Suppressor macrophage treated with lipopolysaccharide for 1 hour (primary cell): ENCODE measurements at places on chromosomes 5 and 9.

DNA sequence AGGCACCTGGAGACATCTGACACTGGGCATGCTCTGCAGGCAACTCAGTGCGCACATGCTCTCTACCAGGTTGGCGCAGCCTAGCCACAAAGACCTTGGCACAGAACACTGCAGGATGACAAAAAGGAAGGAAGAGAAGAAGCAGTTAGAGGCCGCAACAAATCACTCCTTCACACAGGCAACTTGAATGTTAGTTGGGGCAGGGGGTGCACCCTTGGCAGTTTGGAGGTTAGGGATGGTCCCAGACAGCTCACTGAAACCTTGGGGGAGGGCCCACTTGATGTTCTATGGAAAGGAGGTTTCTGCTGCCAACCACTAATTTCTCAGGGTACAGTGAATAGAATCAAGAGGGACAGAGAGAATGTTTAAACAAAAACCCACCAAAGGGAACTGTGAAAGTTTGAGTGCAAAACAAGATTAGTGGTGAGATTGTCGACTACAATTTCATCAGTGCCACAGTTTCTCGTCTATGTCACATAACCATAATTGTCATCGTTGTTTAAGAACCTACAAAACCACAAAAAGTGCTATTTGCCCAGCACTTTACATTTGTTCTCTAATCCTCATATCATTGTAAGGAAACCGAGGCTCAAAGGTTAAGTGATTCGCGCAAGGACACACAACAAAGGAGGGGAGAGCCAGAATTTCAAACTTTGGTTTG lies 48.7 kb downstream of the FBXW11 start:
- DNase-seq: no peak

DNA sequence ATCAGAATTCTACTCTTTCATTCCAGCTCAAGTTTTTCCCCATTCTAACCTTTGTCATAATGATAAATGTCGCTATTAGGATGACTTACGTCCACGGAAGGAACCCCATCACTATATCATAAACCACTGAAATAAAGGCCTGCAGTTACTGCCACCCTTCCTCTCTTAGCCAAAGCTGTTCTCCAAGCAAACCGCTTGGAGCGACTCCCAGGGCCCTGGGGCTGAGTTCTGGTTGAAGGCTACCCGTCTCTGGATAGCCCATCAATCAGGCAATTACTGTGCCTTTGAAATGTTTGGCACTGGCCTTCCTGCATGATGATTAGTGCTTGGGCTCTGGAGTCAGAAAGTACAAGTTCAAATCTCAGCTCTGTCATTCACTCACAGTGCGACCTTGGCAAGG lies 386.0 kb downstream of the SPOCK1 start:
- DNase-seq: no peak

DNA sequence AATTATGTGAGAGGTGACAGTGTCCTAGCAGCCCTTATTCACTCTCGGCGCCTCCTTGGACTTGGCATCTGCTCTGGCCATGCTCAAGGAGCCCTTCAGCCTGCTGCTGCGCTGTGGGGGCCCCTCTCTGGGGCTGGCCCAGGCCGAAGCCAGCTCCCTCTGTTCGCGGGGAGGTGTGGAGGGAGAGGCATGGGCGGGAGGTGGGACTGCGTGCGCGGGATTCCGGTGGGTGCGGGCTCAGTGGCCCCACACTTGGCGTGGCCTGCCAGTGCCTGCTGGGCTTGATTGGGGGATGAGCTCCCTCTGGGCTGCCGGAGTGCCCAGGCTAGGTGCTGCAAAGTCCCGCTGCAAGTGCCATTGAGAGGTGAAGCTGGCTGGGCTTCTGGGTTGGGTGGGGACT lies 12.9 kb upstream of the DMRTA1 start:
- no peak for DNase-seq

- DNase-seq: no peak
Measured at GRCh38 chr5:94244921-94245320, 373.5 kb downstream of the KIAA0825 start.

DNA sequence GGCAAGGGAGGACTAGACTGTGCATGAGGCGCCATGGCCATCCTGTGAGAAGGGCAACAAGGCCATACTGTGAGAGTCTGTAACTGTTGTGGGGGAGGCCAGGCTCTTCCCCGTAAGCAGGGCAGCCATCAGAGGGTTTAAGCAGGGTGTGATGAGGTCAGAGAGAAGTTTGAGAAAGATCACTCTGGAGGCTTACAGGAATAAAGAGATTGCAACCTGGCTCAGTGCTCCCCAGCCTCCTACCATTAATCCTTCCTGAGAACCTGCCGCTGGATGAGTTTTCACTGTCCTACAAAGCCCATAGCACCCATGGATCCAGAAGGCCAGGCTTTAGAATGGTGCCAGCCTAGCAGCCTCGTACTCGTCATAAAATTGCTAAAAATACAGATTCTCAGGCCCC lies 14.4 kb upstream of the TRMT10B start:
- no peak for DNase-seq

GRCh38 chr5:142222866-142223558 lies 101.8 kb downstream of the SPRY4 start:
- DNase-seq: no peak

GRCh38 chr5:92580814-92581213 lies 1000.2 kb downstream of the NR2F1-AS1 start:
- DNase-seq: no peak

DNA sequence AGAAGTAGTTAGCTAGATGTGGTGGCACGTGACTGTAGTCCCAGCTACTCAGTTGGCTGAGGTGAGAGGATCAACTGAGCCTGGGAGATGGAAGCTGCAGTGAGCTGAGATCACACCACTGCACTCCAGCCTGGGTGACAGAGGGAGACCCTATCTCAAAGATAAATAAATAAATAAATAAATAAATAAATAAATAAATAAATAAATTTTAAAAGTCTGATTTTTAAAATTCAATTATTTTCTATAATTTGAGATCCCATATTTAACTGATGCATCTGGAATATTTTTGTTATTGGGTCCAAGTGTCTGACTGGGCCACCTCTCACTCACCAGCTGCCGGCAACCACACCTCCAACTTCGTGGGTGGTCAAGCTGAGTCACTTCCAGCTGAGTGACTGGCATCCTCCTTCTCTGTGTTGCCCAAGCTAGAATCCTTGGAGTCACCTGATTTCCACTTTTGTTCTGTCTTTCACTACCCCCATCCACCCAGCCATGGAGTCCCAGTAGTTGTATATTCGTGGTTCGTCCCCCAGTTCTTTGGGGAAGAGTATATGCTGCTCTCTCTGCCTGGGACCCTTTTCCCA lies 70.9 kb downstream of the EGFLAM start:
- DNase-seq: peak; percentile 10

- no peak for DNase-seq
Measured at GRCh38 chr5:129912601-129913255, 8.5 kb downstream of the CHSY3 start.

- DNase-seq: no peak
Measured at GRCh38 chr9:133959171-133959570, 33.0 kb downstream of the VAV2 start.

GRCh38 chr5:133889271-133889905 lies 79.0 kb downstream of the C5orf15 start:
- no peak for DNase-seq

DNA sequence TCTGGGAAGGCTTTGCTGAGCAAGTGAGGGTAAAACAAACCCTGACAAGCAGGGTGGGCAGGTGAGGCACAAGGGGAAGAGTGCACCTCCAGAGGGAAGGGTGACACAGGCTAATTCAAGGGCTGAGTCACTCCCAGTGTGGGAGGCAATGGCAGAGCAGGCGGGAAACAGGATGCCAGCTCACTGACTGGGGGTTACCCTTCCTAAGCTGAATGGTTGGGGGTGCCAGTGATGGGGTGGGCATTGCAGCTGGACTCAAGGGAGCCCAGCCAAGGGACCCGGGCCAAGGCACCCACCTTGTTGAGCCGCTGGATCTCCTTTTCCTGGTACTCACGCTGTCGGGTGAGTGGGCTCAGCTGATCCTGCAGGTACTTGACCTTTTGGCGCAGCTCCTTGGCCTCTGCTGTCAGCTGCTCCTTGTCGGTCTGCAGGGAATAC lies 18.4 kb downstream of the GPX3 start:
- DNase-seq: peak; percentile 82

GRCh38 chr5:170360709-170361108 lies 28.5 kb downstream of the KCNMB1 start:
- peak; percentile 78 for DNase-seq

DNA sequence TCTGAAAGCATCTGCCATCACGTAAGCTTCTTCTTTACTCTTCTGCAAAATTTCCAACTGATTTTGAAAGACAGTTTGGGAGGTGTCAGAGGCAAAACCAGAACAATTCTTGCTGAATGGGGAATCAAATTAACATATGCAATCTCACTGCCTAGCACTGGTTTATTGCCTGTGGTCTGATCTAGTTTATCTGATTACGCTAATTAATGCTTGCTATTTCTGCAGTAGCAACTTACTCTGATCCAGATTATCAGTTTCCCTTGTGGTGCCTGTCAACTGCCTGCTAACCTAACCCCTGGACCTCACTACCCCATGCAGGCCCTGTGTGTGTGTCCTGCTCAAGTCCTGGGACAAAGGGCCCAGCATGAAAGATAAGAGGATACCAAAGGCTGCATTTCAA lies 40.3 kb downstream of the CCDC125 start:
- no peak for DNase-seq

DNA sequence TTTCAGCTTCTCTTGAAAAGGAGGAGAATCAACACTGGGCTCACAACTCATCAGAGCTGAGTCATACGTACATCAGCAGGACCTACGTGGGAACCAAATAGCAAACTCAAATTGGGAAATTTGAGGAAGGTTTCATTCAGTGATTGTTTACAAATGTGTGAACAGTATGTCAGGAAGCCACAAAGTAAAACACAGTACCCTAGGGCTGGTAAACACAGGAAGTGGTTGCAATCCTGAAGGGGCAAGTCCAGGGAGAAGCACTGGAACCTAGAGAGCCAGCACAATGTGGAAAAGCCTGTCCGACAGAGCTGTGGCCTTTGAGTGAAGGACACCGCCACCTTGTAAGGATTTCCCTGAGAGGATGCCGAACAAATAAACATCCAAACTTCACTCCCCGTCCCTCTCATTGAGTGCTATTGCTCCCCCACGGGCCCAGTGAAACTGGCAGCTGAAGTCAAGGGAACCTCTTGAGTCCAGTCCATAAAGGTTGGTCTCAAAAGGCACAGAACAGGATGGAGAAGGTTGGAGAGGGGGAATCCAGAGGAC lies 26.7 kb upstream of the RICTOR start:
- DNase-seq: peak; percentile 65

DNA sequence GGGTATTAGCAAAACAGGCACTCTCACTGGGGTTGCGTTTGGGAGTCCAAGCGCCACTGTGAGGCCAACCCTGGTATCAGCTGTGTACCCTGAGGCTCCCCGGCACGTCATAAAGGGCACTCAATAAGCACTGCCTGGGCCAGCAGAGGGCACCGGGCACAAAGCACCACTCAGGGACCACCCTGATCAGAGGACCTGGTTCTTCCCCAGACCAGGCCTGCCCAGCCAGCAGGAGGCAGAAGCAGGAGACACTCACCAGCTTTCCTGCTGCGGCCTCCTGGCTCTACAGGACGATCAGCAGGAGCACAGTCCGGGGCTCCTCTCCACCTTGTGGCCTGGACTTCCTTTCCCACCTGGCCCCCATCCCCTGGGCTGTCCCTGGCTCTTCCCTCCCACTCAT lies 12.6 kb downstream of the MGAT1 start:
- DNase-seq: peak; percentile 16
